ENCODE measurements at places on chromosomes 4 and X.

- DNase-seq, result no peak
Observed at GRCh38 chrX:148214786-148215185, 233.6 kb downstream of the FMR1NB start.

DNA sequence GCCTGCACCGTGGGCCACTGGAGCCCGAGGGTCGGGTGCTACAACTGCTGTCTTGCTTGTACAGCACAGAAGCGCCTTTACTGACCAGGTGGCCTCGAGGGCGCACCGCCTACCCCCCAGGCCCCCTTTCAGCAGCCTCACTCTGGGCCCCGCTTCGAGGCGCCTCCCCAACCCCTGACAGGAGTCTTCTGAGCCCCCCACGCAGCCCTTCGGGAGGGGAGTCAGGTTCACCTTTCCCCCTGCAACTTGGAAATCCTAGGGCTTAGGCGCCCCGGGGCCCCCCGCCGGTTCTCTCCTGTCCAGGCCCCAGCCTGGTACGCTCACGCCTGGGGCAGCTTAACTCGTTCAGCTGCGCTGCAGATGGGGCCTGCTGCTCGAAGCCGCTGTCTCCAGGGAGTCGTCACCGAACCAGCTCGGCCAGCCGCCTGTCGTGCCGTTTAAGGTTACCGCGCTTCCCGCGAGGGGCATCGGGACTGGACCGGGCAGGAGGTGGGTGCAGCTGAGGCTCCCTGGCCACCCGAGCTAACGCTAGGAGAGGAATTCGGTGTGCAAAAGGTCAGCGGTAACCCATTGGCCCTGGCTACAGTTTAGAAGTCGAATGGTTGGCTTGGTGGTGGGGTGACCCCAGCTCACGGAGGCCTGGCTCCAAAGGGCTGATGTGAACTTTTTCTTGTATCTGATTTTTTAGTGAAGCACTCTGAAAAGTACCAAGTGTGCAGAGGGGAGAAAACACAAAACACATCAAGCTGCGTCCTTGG lies 58.9 kb upstream of the BCOR start:
- no peak for DNase-seq

DNA sequence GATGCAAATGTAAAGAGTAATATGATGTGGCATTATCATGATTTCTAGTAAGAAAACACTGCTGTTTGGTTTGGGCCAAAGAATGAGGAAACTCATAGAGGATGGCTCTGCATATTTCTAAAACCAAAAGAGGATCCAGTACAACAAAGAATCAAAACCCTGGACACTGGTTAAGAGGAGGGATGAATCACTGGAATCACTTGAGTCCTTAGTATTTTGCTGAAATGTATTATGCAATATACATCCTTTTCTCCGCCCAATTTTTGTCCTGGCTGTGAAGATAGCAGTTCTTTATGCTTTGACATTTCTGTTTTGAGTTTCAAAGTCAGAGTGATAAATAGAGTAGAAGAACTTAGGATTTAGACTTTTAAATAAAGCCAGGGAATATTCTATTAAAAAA lies 345.9 kb downstream of the PACRGL start:
- no peak for DNase-seq

GRCh38 chr4:959338-960139 lies 13.8 kb downstream of the DGKQ start:
- DNase-seq, result no peak

GRCh38 chrX:29453333-29453732 lies 762.0 kb upstream of the MAGEB2 start:
- no peak for DNase-seq

- no peak for DNase-seq
Observed at GRCh38 chr4:18954538-18954937, 933.0 kb upstream of the LCORL start.

DNA sequence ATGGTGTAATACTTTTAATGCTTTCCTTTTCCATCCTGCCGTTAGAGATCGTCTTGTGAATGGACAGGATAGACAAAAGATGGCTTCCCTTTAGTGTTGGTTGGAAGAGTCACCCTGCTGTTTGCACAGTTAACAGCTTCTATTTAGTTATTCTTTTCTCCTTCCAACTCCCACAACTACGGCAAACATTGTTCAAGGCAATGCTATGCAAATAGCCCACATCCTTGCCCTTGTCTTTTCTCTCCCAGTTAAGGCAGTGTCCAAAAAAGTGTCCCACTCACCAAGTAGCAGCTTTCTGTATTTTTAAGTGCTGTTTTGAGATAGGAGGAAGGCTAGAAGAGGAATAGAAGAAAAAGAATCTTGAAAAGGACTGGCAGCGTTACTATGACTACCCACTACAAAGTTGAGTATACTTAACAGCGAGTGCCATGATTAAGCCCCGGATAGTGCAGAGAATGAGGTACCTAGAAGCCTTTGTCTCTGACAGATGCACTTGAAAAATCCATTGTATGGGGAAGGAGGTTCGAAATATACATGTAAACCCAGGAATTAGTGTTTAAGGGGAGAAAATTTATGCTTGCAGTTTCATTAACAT lies 12.1 kb upstream of the RUFY3 start:
- no peak for DNase-seq

DNA sequence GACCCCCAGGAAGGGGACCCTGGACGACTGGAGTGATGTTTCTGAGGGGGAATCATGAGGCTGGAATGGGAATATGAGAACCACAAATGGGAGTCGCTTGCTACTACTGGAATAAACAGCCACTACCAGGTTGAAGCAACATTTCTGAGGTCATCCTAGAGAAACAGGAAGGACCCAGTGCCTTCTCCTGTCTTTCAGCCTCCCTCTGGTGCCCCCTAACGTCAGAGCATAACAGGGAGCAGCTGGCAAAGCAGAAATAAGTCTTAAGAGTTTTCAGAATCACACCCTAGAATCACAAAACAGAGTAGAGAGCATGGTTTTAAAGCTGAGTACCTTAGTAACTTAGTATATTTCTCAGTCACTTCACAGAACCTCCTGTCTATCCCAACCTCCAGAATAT lies 347.8 kb upstream of the PITX2 start:
- DNase-seq, result no peak

DNA sequence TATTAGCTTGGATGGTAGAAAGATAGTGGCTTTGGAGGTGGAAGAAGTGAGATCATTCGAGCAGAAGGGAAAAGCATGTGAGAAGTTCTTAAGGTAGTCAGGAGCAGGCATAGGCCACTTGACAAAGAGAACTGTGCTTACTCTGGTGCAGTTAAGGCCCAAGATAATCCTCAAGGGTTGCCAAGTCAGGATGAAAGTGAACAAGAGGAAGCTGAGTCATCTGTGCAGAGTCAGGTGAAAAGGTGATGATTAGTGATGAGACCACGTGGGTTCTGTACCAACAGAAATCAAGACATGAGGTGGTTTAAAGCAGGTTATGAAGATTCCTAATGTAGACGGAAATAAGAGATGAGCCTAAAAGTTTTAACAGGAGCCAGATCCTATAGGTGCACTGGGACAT lies 369.8 kb downstream of the DTHD1 start:
- no peak for DNase-seq

- no peak for DNase-seq
Observed at GRCh38 chr4:129971419-129971818, 875.5 kb downstream of the C4orf33 start.

DNA sequence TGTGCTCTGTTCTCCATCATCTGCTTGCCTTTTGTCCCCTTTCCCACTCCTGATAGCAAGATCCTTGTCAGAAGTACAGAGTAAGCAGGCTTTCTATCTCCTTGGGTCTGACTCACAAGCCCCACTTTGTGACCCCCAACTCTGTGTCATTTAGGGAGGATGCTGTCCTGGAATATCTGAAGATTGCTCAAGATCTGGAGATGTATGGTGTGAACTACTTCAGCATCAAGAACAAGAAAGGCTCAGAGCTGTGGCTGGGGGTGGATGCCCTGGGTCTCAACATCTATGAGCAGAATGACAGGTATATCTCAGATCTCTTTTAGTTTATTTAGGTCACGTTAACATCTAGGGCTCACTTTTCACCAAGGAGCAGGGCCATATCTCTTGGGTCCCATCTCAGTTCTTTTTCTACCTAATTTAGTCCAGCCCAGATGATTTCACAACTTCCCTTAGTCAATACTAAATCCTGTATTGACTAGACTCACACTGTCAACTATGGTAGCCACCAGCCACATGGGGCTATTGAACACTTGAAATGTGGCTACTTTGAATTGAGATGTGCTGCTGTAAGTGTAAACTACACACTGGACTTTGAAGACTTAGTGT lies 64.3 kb downstream of the MSN start:
- no peak for DNase-seq

GRCh38 chrX:52216541-52216940 lies 31.9 kb downstream of the MAGED4 start:
- no peak for DNase-seq

GRCh38 chr4:105414316-105414715 lies 59.5 kb downstream of the PPA2 start:
- DNase-seq, result no peak

DNA sequence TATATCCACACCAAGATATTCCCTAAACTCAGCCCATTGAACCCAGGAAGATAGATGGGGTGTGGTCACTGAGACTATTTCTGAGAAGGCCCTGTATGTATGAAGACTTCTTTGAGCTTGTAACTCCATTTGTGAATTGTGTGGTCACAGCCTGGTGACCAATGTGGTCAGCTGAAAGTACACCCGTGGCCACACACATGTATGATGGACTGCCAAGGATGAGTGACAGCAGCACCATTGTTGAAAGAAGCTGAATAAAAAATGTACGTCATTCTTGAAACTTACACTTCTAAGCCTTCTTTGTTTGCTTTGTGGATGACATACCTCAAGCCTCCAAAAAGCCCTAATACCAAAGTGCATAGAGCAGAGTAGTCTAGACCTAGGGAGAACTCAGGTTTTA lies 581.4 kb downstream of the RAB28 start:
- DNase-seq, result no peak

- DNase-seq, result no peak
Observed at GRCh38 chr4:105859233-105859632, 36.0 kb upstream of the NPNT start.

GRCh38 chr4:123284168-123284567 lies 112.4 kb upstream of the SPRY1 start:
- DNase-seq, result no peak

DNA sequence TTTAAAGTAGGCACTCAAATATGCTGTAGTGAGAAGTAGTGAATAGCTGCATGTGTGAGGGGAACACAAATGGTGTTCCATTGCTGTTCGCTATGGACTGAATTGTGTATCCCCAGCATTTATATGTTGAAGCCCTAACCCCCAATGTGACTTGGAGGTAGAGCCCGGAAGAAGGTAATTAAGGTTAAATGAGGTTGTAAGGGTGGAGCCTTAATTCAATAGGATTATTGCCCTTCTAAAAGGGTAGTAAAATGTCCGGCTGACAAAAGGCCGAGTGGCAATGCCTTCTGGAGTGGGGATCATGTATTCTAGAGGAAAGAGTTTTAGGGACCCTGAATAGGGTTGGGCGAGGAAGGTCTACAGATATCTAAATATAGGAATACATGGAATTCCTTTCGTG lies 168.9 kb upstream of the NUDT10 start:
- DNase-seq, result no peak

- DNase-seq, result no peak
Observed at GRCh38 chr4:98150092-98150761, 7.0 kb upstream of the STPG2 start.

DNA sequence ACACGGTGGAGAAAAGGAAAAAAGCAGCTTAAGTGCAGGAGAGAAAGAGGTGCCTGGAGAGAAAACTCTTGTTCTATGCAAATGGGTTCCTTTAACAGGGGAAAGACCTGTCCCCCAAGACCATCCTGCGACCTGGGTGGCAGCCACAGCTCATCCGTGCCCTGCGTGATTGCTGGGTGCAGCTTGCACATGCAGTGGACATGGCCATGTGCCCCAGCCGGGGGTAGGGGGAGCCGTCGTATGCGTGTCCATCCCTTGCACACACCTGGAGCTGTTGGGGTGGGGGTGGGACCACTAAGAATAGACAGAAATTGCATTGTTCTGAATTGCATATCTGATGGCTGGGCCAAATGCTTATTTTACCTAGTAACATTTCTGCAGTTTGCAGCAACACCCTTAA lies 171.9 kb downstream of the GUCY2F start:
- no peak for DNase-seq

DNA sequence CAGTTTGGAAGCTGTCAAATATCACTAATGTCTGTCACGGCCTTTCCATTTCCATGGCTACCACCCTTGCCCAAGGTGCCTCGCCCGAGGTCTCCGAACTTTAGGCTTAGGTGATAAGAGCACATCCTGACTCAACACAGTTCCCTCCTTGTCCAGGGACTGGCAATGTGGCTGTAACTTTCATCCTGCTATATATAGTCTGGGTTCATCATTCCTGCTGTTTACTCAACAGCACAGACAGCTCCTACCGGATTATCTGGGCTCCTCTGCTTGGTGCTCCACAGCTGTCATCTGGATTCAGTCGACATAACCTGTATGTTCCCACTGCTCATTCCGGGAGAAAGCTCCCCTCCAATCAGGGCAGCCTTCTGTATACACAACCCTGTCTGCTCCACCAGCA lies 51.2 kb downstream of the GATB start:
- DNase-seq, result no peak

DNA sequence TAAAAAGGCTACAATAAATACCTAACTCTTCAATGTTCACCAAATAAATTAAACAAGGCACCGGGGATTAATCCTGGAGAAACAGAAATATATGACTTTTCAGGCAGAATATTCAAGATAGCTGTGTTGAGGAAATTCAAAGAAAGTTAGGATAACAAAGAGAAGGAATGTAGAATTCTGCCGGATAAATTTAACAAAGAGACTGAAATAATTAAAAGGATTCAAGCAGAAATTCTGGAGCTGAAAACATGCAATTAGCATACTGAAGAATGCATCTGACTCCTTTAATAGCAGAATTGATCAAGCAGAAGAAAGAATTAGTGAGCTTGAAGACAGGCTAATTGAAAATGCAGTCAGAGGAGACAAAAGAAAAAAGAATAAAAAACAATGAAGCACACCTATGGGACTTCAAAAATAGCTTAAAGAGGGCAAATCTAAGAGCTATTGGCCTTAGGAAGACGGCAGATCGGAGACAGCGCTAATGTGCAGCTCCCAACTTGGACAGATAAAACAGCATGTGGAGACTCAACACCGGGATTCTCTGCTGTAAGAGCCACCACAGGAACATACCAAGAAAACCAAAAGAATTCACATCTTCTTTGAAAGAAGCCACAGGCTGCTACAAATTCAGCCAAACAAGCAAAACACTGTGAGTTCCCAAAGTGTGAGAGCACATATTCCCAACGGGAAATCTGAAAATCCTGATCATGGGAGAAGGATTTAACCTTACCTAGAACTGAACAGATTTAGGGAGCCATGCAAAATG lies 1290.9 kb downstream of the PCDH18 start:
- DNase-seq, result no peak

GRCh38 chrX:13151828-13152517 lies 107.6 kb upstream of the FAM9C start:
- DNase-seq, result no peak
